AG08396 (cell line): ENCODE measurements at places on chromosomes 13 and 19.

GRCh38 chr19:38049105-38049649 is 142.2 kb downstream of the SIPA1L3 start:
- DNase-seq, result no peak

- no peak for DNase-seq
These were observed 276.0 kb downstream of the FOXO1 start for GRCh38 chr13:40390401-40390916.

GRCh38 chr13:107124129-107124718 is 556.3 kb upstream of the ARGLU1 start:
- no peak for DNase-seq

DNA sequence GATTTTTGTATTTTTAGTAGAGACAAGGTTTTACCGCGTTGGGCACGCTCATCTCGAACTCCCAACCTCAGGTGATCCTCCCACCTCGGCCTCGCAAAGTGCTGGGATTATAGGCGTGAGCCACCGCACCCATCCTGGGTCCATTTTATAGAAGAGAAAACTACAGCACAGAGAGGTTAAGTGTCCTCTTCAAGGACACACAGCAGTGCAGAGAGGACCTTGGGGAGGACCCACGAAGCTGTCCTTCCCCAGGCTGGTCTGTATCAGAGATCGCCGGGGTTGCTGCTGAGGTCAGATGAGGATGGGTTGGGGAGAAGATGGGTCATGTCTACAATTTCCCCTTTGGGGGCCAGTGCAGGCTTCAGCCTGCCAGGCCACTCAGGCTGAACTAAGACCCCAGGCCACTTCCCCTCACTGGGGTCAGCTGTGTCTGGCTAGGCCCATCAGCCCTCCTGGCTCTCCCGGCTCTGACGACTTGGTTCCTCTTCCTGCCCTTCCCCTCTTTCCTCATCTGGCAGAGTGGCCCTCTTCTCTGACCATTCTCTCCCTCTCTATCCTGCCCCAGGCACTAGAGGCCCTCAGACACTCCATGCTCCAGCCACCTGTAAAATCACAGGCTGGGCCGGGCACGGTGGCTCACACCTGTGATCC is 9.6 kb downstream of the MYO1F start:
- no peak for DNase-seq

DNA sequence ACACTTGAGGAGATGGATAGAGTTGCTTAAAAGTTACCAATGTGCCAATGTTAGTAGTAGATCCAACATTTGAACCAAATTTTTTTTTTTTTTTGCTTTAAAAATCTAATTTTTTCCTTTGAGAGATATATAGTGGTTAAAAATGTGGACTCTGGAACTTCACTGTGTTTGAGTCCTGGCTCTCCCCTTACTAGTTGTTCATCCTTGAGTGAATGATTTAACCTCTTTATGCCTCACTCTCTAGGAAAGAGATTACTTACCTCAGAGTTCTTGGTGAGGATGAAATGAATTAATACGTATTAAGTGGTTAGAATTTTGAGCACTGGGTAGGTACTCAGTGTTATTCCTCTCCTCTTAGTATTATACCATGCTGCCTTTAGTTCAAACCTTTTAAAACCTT is 24.3 kb downstream of the PDS5B start:
- DNase-seq, result no peak

DNA sequence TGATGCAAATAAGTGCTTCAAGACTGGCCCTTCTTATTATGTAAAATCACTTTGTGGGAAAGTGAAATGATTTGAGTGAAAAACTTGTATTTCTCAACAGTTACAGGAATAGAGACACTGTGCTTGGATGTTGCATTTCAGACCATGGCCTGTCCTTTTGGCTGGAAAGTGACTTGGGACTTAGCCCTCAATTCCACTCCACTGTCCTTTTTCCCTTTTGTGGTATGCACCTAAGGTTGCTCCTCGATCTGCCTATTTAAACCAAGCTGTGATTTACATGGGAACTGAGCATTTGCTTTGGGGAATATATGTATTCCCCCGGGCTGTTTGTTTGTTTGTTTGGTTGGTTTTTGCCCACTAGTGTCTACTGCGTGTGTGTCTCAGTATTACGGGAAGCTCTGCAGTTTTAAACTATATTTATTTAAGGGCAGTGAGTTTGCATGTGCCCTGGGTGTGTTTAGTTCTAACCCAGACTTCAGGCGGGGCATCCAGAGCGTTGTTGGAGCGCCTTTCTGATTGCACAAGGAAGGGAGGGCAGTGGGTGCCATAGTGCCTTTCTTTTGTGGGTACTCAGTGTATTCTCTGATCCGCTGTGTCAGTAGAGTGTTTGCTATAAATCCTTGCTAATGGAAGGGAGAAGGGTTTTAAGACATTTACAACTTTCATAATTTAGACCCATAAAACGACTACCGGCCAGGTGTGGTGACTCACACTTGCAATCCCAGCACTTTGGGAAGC is 18.2 kb upstream of the RNF113B start:
- no peak for DNase-seq

- DNase-seq, result peak; percentile 59
These were observed 1.8 kb downstream of the MBD3 start for GRCh38 chr19:1590641-1591397.

GRCh38 chr13:80873589-80873988 is 532.7 kb upstream of the SPRY2 start:
- DNase-seq, result no peak

GRCh38 chr13:20547479-20547908 is 19.5 kb upstream of the IFT88 start:
- no peak for DNase-seq

DNA sequence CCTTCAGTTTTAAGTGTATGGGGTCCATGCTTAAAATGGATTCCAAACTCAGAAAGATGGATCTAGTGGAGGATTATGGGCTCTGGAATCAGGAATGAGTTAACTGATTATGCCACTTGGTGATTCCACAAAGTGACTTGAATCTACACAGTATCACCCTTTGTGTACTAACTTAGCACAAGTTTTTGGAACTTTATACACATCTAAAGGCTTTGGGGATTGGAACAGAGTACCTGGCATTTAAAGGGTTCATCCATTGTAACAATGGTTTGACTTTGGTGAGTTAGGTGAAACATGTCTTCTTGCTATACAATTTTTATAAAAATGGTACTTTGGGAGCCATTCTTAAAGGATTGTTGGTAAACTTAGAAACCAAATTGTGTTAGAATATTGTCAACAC is 1.1 kb downstream of the RPL21 start:
- no peak for DNase-seq

DNA sequence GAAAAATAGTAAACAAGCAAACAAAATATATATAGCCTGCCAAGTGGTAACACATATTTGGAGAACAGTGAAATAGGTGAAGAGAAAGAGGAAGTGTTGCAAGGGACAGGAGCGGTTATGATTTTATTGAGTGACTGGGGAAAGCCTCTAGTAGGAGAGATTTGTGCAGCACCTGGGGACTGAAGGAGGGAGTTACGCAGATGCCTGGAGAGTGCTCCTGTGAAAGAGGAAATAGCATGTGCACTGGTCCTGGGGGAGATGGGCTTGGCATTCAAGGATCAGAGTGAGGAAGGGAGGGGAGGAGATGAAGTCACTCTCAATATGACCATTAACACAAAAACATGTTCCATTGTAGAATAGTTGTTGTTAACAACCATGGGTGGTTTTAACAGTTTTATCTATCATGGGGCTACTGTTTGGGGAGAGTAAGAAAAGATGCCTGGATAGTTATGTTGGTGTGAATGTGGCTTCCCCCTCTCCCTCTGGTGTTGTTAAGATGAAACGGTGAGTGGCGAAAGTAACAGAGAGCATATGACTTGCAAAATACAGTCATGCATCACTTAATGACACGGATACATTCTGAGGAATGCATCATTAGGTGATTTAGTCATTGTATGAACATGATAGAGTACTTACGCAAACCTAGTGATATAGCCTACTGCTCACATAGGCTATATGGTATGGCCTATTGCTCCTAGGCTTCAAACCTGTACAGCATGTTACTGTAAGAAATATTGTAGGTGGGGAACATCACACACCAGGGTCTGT is 251.7 kb upstream of the ARGLU1 start:
- no peak for DNase-seq

DNA sequence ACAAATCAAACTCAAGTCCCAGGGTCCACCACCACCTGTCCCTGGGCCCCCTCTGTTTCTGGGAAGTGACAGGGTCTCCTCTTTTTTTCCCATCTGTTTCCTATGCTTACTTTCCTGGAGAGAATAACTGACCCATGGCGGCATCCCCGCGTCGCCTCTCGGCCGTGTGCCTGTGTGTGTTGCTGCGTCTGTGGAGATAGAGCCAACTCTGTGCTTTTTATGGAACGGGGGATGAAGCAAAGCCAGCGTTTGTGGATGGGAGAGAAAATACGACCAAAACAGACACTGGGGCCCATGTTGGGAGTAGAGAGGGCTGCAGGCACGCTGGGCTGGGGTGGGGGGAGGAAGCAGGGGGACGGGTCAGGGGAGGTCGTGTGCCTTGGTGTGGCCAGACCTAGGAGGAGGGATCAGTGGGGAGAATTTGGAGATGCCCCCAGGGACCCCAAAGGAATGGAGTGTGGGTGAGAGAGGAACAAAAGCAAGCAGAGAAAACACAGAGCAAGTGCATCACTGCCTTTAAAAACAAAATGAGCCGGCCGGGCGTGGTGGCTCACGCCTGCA is 16.6 kb downstream of the PLK5 start:
- no peak for DNase-seq

DNA sequence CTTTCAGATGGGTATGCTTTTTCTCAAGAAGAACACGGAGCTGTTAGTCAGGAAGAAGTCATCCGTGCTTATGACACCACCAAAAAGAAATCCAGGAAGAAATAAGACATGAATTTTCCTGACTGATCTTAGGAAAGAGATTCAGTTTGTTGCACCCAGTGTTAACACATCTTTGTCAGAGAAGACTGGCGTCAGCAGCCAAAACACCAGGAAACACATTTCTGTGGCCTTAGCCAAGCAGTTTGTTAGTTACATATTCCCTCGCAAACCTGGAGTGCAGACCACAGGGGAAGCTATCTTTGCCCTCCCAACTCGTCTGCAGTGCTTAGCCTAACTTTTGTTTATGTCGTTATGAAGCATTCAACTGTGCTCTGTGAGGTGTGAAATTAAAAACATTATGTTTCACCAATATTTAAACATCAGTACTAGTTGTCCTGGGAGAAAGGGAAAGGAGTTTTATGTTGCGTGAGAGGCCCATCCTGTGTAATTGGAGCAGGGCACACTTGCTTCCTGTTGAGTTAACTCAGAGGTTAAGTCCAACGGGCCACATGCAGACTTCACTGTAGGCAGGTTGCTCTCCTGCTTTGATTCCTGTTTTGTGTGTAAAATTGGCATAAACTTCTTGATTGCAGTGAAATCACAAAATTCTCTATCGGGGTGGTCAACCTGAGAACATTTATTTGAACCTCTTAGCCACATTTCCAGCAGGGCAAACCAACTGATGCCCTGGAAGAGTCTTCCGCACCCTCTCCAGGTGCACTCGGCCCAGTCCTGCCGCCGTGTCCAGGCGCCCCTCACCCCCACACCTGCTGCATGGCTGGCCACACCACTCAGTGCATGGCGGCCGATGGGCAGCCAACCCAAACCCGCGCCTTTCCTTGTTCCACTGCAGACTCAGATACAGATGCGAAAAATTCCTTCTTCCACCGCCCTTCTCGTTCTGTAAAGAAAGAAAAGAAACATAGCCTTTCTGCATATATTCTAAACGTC is 31.6 kb downstream of the SHISA2 start:
- DNase-seq, result peak; percentile 26

DNA sequence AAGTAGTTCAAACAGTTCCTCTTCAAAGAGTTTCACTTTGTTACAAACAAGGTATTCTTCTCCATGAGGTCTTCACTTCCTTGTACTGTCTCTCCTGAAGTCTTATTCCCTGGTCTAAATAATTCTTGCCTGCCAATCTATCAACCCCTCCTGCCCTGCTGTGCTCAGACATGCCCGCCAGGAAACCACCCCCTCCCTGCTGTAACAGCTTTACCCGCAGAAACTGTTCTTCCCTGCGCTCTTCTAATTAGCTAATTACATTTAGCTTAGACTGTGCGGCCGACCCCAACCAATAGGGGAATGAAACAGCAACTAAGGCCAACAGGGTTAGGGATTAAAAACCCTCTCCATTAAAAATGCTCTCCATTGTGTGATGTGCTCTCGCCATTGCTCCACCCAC is 46.7 kb downstream of the ZNF846 start:
- no peak for DNase-seq

GRCh38 chr19:13784731-13785452 is 10.4 kb upstream of the ZSWIM4 start:
- DNase-seq, result peak; percentile 73

DNA sequence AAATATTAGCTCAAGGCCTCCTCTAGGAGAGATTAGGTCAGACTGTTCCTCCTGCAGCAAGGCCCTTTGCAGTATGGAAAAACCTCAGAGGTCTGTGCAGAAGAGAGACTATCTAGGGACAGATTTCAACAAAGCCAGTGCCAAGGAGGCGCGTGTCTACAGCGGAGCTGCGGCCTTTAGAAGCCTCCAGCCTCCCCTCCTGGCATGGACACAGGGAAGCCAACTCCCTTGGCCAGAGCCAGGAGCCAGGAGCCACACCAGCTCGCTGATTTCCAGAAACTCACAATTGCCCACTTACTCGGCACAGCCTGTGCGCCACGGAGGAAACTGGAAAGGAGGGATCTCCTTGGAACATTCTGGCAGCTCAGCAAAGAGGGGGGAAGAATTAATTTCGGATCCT is 63.4 kb downstream of the INSR start:
- DNase-seq, result no peak

DNA sequence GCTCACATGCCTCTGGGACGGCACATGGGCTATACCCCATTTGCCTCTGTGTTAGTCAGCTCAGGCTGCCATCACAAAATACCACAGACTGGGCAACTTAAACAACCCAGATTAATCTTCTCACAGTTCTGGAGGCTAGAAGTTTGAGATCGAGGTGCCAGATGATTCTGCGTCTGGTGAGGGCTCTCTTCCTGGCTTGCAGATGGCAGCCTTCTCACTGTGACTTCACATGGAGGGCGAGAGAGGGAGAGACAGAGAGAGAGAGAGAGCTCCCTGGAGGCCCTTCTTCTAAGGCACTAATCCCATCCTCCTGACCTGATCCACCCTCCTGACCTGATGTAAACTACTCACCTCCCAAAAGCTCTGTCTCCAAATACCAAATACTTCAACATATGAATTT is 55.0 kb downstream of the GPR12 start:
- no peak for DNase-seq

DNA sequence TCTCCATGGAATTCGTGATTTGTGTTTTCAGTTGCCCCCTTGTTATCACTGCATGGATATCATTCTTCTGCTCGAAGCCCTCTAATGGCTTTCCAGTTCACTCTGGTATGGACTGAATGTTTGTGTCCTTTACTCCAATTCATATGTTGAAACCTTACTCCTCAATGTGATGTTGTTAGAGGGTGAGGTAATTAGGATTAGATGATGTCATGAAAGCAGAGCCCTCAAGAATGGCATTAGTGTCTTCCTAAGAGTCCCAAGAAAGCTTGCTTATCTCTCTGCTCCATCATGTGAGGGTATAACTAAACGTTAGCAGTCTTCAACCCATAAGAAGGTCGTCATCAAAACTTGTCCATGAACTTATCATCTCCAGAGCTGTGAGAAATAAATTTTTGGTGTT is 1626.3 kb upstream of the MIR17HG start:
- DNase-seq, result no peak
